DMS153 (cell line): ENCODE measurements at places on chromosomes 12 and 14.

GRCh38 chr12:13039328-13039956, 4.7 kb upstream of the FAM234B start:
- no peak for DNase-seq

GRCh38 chr14:50045039-50045711, 71.2 kb downstream of the VCPKMT start:
- DNase-seq, result no peak

DNA sequence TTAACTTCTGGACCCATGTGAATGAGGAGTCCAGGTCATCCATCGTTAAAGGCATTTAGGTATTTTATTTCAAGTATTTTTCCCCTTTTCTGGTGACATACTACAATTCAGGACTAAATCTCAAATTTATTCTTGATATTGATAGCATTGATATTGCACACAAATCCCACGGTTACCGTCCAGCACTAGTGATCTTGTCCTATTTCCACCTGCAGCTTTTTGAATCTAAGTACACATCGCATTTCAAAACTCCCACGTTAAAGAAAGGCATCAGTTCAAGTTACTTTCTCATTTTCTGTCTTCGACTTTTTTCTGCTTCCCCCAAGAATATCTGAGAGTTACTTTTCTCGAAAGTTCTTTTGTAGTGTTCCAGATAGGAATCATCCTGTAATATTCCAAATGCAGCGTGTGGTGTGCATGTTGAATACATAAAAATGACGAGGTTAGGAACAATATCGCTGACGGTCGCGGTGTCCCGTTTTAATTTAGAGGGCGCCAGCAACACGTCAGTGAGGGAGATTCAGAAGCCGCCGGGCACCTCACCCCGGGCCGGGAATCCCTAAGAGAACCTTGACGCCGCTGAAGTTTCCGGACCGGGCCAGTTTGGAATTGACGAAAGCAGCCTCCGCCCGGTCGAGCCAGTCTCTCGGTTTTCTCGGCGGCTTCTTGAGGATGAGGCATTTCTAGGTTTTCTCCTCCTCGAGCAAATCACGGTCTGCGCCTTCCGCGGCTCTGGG, 569 bp upstream of the RGS6 start:
- DNase-seq, result no peak

DNA sequence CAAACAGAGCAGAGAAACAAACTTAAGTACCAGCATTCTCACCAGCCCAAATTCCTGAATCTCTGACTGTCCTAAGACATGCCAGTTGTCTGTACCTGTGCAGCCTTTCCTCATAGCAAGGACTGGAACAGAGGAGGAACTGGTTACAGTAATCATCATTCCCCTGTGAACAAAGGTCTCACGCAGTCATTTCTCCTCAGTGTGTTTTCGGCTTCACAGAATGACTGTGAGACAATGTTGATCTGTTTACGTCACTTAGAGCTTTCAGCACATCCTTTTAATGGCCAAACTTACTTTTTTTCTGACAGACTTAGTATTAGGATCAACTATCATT, 169.0 kb downstream of the FBXL14 start:
- DNase-seq, result no peak

GRCh38 chr14:105138021-105138541, 30.5 kb downstream of the JAG2 start:
- DNase-seq, result no peak

DNA sequence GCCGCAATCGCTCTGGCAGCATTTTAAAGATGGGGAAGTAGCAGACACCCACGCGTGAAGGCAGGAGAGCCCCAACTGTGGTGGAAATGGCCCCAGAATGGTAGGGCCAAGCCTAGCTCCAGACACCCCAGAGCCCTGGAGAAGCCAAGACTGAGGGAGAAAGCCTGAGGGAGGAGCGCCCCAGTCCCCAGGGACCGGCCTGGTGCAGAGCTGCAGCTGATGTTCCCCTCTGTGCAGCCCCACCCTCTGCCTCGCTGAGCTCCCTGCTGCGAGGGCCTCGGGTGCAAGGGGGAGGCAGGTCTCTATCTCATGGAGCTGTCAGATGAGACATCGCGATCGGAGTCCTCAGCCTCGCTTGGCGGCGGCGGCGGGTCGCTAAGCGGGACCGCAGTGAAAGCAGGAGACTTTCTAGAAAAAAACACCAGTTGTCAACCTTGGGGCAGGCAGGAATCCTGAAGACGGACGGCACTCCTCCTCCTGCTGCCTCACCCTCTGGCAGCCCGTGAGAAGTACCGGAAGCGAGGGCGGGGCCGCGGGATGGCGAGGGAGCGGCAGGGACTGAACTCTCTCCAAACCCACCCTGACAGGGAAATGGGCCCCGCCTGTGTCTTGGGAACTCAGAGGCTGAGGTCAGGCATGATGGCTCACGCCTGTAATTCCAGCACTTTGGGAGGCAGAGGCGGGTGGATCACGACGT, 6.0 kb downstream of the GAPDH start:
- DNase-seq, result peak; percentile 86

DNA sequence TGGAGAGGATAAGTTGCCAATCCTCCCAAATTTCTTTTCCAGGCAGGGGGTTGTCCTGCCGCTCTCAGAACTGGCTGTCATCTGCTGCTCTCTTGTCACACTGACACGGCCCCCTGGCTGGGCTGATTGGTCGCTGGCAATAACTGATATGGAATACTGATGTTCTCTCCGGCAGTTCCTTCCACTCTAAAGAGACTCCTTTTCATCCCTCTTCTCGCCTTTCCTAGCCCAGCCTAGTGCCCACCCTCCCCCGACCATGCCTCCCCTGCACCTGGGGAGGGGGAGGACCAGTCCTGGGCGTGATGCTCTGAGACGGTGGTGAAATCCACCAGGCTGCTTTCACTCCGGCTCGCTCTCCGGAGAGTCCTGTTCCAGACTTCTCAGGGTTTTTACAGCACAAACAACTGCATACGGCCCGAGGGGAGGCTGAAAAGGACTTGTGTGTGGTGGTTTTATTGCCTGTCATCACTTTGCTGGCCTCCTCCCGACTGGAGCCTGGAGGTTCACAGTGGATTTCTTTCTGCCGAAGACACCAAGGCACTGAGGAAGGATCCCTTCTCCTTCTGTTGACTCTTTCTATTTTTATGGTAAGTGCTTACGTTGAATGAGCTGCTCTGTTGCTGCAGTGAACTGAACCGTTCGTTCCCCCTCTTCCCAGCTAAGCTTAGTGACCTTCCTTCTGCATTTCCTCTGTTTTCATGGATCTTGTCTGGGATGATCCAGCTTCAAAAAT, at the start of gene ANO4:
TSS of gene ANO4 (plus strand) at position 336 of the 733 bp plus-strand sequence. CDS start 107,010 bp downstream, outside the sequence.
- DNase-seq, result no peak

DNA sequence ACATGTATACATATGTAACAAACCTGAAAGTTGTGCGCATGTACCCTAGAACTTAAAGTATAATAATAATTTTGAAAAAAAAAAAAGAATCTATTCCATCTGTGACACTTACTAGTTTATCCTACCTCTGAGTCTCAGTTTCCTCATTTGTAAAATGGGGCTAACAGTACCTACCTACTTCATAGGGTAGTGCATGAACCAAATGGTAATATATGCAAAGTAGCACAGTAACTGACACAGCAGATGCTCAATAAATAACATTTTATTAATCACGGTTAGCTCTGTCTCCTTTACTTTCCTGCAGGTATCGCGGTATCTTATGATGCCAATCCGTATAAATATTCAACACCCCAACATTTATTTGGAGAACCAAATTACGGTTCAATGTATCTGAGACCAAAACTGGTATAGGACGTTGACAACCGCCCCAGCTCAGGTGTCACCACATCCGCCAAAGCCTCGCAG, 703 bp downstream of the TMED10 start:
- DNase-seq, result no peak

- DNase-seq, result no peak
These were observed 57.3 kb downstream of the KNTC1 start for GRCh38 chr12:122584177-122584863.

DNA sequence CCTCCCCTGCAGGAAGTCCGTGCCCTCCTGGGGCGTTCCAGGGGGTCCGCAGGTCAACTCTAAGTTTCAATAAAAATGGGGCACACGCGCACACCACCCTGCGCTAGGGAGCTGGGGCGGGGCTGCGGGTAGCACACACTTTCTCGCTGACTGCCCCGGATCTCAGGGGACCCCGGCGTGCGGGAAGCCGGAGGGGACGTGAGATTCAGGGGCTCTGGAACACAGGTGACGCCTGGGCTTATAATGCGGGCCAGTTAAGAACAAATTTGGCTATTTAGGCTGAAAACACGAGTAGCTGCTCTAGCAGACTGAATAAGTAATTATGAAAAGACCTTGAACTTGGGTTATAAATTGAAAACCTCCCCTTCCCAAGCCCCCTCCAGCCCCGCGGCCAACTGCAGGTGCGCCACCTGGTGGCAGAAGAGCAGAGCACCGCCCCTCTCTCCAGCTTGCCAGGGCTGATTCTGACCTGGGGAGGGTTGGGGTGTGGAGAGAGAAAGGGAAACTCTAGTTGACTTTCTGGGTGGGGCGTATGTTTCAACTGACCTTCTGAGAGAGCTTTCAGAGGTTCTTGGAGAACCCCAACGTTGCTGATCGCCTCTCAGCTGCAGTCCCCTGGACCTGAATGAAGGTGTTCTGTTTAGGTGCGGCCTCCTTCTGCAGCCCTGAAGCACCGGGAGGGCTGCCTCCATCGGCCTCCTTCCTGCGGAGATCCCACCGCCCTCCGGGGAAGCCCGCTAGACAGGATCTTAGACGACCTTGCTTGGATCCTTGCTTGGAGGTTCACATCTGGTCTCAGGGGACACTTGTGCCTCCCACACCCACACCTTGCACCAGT, 118.4 kb upstream of the EVL start:
- no peak for DNase-seq

DNA sequence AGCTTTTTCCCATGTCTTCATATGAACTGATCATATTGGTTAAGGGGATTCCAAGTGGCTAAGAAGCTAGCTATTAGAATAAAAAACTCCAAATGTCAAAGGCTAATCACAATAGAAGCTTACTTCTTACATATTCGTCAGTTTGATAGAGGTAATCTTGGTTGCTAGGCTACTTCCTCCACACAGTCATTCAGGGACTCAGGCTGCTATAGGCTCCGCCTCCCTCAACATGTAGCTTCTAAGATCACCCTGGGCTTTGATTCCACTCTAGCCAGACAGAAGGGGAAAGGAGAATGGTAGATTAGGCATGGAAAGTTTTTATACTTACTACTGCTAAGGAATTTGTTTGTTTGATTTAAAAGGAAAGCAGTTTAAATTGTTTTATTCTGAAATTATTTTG, 207.9 kb downstream of the EFCAB11 start:
- no peak for DNase-seq

DNA sequence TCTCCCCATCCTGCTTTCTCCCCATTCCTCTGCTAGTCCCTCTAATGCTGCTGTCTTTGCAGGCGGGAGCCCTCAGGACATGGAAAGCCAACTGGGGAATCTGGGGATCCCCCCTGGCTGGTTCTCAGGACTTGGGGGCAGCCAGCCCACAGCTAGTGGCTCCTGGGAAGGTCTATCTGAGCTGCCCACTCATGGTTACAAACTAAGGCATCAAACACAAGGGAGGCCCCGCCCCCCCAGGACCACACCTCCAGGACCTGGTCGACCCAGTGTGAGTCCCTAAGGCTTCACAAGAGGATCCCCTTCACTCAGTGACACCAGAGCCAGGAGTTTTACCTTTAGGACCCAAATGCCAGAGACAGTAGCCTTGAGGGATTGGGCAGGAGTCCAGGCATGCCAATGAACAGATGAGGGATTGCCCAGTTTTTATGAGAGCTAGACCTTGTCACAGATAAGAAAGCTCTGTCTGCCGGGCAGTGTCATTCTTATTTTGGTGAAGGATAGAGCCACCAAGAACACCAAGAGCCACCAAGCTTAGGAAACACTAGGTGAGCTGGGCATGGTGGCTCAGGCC, 8.0 kb upstream of the CPNE6 start:
- no peak for DNase-seq
